Activated CD4-positive, alpha-beta memory T cell treated with anti-CD3 and anti-CD28 coated beads for 36 hours (primary cell): ENCODE measurements at places on chromosomes 6 and 20. TPM values are rescaled to one million over a fixed set of nuclear protein-coding genes. Genes with fewer than 3 reads are reported as not detected.

GRCh38 chr6:6891125-6891721 is 216.5 kb upstream of the RREB1 start:
- H3K27me3 ChIP-seq = no peaks in the 10 kb centered on the region
- H3K4me3 ChIP-seq = no peak overlapping the region
- H3K4me1 ChIP-seq = no peaks in the 10 kb centered on the region
- no peaks in the 10 kb centered on the region for H3K36me3 ChIP-seq
- no peak for DNase-seq
- H3K27ac ChIP-seq = no peak overlapping the region

DNA sequence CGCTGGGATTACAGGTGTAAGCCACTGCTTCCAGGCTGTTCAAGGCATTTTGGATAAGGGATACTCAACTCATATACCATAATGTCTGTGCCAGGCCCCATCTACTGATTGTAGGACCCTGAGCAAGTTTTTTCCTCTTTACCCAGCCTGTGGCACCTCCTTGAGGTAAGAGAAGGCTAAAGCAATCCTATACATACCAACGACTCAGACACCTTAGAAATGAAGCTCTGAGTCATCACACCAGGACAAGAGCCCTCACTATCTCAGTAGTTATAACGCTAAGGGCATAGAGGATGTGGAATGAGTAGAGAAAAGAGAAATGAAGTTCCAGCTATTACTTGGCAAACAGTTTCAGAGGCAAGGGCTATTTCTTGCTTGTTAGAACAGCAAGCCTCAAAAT is 16.9 kb downstream of the NDRG3 start:
- H3K4me3 ChIP-seq = no peak overlapping the region
- H3K36me3 ChIP-seq = no peaks in the 10 kb centered on the region
- no peaks in the 10 kb centered on the region for H3K27me3 ChIP-seq
- no peak overlapping the region for H3K27ac ChIP-seq

- no peak for DNase-seq
- H3K36me3 ChIP-seq = peaks cover 2% of the 10 kb centered on the region
- peaks cover 2% of the 10 kb centered on the region for H3K27me3 ChIP-seq
These were observed 7.2 kb downstream of the BPIFA2 start for GRCh38 chr20:33175123-33175522.

Gene IL17F
- total RNA-seq = 119 TPM

- no peak overlapping the region for H3K27ac ChIP-seq
- no peak for DNase-seq
- H3K27me3 ChIP-seq = peaks cover 23% of the 10 kb centered on the region
- no peaks in the 10 kb centered on the region for H3K36me3 ChIP-seq
- H3K4me1 ChIP-seq = no peaks in the 10 kb centered on the region
These were observed 223.7 kb upstream of the SULF2 start for GRCh38 chr20:48008850-48009515.

- H3K36me3 ChIP-seq = no peaks in the 10 kb centered on the region
- H3K4me1 ChIP-seq = no peaks in the 10 kb centered on the region
- H3K4me3 ChIP-seq = no peak overlapping the region
- no peak overlapping the region for H3K27ac ChIP-seq
- H3K27me3 ChIP-seq = no peaks in the 10 kb centered on the region
These were observed 508.1 kb upstream of the MAP3K7 start for GRCh38 chr6:91094806-91095475.

Gene PMEPA1
- 3.0 TPM for total RNA-seq

GRCh38 chr6:49541210-49541724 is 9.2 kb upstream of the C6orf141 start:
- no peak overlapping the region for H3K4me3 ChIP-seq
- H3K36me3 ChIP-seq = no peaks in the 10 kb centered on the region
- H3K27me3 ChIP-seq = peaks cover 3% of the 10 kb centered on the region
- no peaks in the 10 kb centered on the region for H3K4me1 ChIP-seq
- DNase-seq = no peak
- H3K27ac ChIP-seq = no peak overlapping the region

Gene DLL1
- 0.41 TPM for total RNA-seq

DNA sequence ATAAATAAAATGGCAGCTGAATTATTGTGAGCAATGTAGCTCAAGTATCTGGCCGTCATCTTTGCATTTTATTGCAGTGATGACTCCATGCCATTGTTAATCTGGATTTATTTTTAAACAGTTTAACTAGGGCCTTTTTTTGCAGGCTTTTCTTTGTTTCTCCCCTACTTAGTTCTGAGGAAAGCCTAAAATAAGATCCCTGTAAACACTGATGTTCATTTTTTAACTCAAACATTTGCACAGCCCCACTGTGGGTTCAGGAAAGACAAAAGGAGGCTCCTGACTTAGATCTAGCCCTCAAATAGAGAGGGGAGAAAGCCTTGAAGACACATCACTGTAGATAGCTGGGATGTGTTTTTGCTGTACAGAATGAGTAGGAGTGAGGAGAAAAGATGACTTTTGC is 69.2 kb downstream of the PLEKHG1 start:
- H3K36me3 ChIP-seq = no peaks in the 10 kb centered on the region
- peaks cover 9% of the 10 kb centered on the region for H3K4me1 ChIP-seq
- no peak for DNase-seq

DNA sequence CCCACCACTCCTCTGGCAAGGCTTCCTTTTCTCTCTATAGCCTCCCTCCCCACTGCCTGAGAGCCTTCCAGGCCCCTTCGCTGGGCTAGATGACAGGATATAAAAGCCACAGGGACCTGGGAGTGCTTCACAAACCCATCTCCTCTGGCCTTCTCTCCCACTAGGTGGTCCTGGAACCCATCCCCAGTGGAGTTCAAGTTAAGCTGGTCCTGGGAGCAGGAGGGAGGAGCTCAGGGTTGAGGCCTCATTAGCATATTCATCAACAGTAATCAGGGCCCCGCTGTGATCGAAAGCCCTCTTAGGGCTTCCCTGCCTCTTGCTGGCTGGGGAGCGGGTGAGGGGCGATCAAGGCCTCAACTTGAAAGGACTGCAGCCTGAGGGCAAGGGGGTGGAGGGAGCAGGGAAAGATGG is 9.1 kb downstream of the EBF4 start:
- H3K36me3 ChIP-seq = no peaks in the 10 kb centered on the region
- H3K27me3 ChIP-seq = peaks cover 13% of the 10 kb centered on the region
- no peak for DNase-seq
- H3K4me1 ChIP-seq = peaks cover 4% of the 10 kb centered on the region
- H3K4me3 ChIP-seq = no peak overlapping the region

Gene FBXO9
- 55.6 TPM for total RNA-seq

- DNase-seq = no peak
- peaks cover 84% of the 10 kb centered on the region for H3K4me1 ChIP-seq
- H3K27me3 ChIP-seq = no peaks in the 10 kb centered on the region
- H3K27ac ChIP-seq = peak overlapping the region; percentile 95
These were observed 64.1 kb upstream of the DDR1 start for GRCh38 chr6:30820193-30820592.

Gene SUMO4
- 4.8 TPM for total RNA-seq

DNA sequence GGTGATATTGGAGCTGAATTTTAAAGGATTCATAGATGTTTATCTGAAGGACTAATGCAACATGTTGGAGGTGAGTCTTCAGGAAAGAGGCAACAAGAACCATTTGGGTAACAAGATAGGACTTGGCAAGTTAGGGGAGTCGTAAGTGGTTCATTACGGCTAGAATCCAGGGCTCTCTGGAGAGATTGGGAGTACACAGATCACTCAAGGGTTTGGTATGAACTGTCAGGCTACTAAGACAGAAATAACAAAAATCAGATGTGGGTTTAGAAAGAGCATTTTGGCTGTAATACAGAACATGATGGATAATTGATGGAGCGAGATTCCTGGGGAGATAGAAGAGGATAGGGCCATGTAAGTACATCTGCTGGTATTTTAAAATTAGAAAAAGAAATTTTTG is 86.3 kb upstream of the ESR1 start:
- H3K4me1 ChIP-seq = peaks cover 29% of the 10 kb centered on the region
- no peaks in the 10 kb centered on the region for H3K36me3 ChIP-seq
- DNase-seq = no peak
- H3K27me3 ChIP-seq = peaks cover 3% of the 10 kb centered on the region
- no peak overlapping the region for H3K27ac ChIP-seq

DNA sequence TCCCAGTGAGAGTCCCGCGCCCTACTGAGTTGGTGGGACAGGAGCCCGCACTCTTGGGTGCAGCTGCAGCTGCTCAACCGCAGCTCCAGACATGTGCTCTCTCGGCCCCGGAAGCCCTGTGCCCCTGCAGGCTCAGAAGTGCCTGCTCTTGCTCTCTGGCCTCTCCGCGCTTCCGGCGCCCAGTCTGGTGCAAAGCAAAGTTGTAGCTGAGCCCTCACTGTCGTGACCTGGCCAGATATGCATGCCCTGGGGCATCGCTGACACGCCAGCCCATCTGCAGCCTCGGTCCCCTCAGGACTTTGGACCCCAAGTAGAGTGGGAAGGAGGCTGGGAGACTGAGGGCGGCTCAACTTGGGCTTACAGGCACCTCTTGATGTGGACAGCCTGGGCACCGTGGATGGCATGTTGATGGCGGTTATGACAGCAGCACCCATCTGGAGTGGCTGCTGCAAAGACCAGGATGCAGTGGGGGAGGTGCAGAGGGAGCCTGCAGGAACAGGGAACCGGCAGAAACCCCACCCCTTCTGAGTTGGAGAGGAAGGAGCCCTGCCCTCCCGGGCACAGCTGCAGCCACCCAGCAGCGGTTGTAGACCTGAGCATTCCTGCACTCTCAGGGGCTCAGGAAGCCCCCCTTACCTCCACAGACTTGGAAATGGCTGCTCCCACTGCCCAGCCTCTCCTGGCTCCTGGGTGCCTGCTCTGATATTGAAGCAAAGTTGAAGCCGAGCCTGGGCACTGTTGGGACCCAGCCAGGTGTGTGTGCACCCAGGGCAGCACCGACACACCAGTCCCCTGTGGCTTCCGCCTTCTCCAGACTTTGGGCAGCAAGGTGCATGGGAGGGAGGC is 462.6 kb downstream of the TBC1D32 start:
- H3K4me3 ChIP-seq = no peak overlapping the region
- H3K4me1 ChIP-seq = no peaks in the 10 kb centered on the region
- H3K27me3 ChIP-seq = no peaks in the 10 kb centered on the region

DNA sequence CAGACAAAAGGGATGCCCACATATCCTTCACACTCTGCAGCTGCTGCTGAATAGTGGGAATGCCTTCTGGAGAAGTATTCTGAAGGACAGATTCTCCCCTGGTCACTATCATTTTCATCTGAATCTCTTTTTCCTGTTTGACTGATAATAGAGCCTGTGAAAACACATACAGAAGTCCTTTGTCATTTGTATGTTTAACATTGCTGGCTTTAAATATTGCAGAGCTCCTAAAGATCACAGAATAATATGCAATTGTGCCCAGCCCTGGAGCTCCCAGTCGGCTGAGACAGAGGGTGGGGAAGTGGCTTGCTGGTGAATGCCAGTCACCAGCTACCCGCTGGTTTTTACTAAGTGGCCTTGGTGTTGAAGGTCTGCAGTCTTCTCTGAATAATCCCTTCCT is 272.3 kb downstream of the SYNE1 start:
- no peaks in the 10 kb centered on the region for H3K36me3 ChIP-seq
- H3K4me1 ChIP-seq = no peaks in the 10 kb centered on the region
- H3K27me3 ChIP-seq = peaks cover 14% of the 10 kb centered on the region
- no peak overlapping the region for H3K4me3 ChIP-seq
- no peak overlapping the region for H3K27ac ChIP-seq

DNA sequence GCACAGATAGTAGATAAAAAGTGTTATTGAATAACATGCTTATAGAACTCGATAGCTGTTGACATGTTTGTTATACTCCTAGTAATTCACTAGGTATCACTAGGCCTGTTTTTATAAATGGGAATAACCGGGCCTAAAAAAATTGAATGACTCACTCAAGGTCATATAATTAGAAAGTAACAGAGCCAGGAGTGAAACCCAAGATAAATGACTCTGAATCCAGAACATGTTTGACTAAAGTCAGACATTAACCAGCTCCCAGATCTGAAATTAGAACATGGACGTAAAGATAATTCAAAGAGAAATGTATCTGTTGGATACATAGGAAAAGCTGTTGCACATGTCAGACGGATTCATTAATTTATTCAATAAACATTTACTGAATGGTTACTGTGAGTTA is 26.9 kb downstream of the RGS17 start:
- no peaks in the 10 kb centered on the region for H3K4me1 ChIP-seq
- H3K36me3 ChIP-seq = no peaks in the 10 kb centered on the region
- H3K27me3 ChIP-seq = peaks cover 4% of the 10 kb centered on the region
- no peak overlapping the region for H3K27ac ChIP-seq

- H3K4me1 ChIP-seq = no peaks in the 10 kb centered on the region
- no peak for DNase-seq
- H3K4me3 ChIP-seq = no peak overlapping the region
- peaks cover 2% of the 10 kb centered on the region for H3K27me3 ChIP-seq
- no peaks in the 10 kb centered on the region for H3K36me3 ChIP-seq
These were observed 40.7 kb upstream of the ID4 start for GRCh38 chr6:19796452-19796851.

DNA sequence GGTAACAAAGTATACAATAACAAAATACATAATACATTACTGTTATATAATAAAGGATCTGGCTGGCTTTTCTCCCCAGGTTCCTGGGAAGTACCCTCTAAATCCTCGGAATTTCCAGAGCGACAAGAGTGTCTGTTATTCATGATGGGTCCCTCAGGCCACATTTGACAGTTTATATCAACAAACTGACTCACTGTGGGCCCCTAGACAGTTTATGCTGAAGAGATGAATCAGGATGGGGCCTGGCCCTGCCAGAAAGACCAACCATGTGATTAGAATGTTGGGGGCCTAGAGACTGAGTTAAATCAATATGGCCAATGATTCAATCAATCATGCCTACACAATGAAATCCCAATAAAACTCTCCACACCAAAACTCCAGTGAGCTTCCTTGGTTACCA is 13.5 kb downstream of the USP45 start:
- H3K4me3 ChIP-seq = no peak overlapping the region
- DNase-seq = no peak
- H3K36me3 ChIP-seq = peaks cover 27% of the 10 kb centered on the region
- H3K27me3 ChIP-seq = no peaks in the 10 kb centered on the region
- H3K27ac ChIP-seq = no peak overlapping the region

Gene LCA5
- total RNA-seq = 0.15 TPM
